Esophagus muscularis mucosa (tissue), 4 donors: ENCODE measurements at places on chromosomes 6 and 20. TPM values are rescaled to one million over a fixed set of nuclear protein-coding genes. Genes with fewer than 3 reads are reported as not detected.

DNA sequence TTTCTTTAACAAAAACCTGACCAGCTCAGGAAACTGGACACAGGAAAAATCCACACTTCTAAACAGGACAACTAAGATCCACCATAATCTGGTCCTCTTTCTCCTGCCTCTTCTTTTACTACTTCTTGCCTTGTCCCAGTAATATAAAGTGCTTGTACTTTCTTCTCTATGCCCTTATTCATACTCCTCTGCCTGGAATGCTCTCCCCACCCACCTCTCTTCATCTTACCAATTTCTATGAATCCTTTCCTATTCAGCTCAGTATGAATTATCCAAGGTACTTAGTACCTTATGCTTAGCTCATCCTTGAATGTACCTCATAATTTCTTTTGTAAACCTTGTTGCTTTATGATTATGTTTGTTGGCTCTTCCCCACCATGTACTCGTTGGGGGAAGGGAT is 159.4 kb downstream of the CDK19 start:
- no peak overlapping the region for H3K4me3 ChIP-seq
- no peak for DNase-seq
- H3K36me3 ChIP-seq = no peaks in the 10 kb centered on the region
- no peak overlapping the region for H3K27ac ChIP-seq

- no peak for DNase-seq
- H3K4me1 ChIP-seq = peaks cover 16% of the 10 kb centered on the region
- H3K4me3 ChIP-seq = no peak overlapping the region
Observed at GRCh38 chr6:40803897-40804702, 216.9 kb upstream of the LRFN2 start.

GRCh38 chr6:89482126-89482525 is 49.2 kb downstream of the ANKRD6 start:
- no peak overlapping the region for H3K4me3 ChIP-seq
- no peak overlapping the region for H3K27ac ChIP-seq
- H3K4me1 ChIP-seq = peaks cover 16% of the 10 kb centered on the region
- H3K36me3 ChIP-seq = no peaks in the 10 kb centered on the region
- no peak for DNase-seq

- no peak for DNase-seq
- H3K27me3 ChIP-seq = peaks cover 15% of the 10 kb centered on the region
- peaks cover 70% of the 10 kb centered on the region for H3K36me3 ChIP-seq
- no peak overlapping the region for H3K27ac ChIP-seq
Observed at GRCh38 chr6:44301782-44302564, 11.2 kb downstream of the AARS2 start.

DNA sequence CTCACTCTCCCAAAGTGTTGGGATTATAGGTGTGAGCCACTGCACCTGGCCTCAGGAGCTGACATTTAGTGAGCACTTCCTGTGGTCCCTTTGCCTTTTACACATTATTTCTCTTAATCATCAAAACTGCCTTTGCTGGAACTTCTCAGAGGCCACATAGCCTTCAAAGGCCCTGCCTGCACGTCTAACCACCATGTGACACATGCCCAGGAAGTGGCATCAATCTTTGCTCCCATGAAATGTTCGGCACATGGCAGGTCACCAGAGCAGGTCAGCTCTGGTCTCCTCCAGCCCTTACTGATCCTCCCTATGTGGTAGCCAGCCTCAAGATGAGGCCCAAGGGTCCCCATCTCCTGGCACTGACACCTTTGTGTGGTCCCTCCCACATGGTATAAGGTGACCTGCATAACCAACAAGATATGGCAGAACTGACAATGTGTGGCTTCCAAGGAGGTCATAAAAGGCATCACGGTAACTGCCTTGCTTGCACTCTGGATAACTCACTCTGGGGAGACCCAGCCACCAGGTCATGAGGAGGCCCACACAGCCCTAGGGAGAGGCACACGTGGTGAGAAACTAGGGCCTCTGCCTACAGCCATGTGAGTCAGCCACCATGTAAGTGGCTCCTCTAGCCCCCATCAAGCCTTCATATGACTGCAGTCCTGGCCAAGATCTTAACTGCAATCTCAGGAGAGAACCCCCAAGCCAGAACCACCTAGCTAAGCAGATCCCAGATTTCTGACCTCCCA is 28.8 kb upstream of the HMGA1 start:
- H3K27me3 ChIP-seq = no peaks in the 10 kb centered on the region
- no peaks in the 10 kb centered on the region for H3K36me3 ChIP-seq
- no peaks in the 10 kb centered on the region for H3K4me1 ChIP-seq
- no peak overlapping the region for H3K27ac ChIP-seq
- DNase-seq = no peak
- H3K4me3 ChIP-seq = no peak overlapping the region

- DNase-seq = no peak
- no peaks in the 10 kb centered on the region for H3K36me3 ChIP-seq
- H3K27ac ChIP-seq = no peak overlapping the region
- H3K4me3 ChIP-seq = no peak overlapping the region
Observed at GRCh38 chr20:47139934-47140535, 216.5 kb downstream of the ZMYND8 start.

DNA sequence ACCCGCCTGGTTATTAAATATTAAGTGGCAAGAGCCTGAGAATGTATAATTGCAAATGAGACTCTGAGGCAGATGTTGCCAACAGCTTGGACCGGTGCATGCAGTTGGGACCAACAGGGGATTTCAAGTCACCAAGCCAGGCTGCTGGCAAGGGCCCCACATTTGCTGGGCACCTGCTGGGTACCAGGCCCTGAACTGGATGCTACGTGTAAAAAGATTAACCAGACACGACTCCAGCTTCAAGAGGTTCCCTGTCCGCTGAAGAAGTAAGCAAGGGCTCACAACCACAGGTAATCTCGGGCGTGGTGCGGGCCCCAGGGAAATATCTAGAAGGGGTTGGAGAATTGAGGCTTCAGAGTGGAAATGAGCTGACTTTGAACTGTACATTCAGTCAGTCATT is 13.2 kb upstream of the SIRPA start:
- no peak for DNase-seq
- H3K27me3 ChIP-seq = no peaks in the 10 kb centered on the region
- no peak overlapping the region for H3K27ac ChIP-seq
- H3K4me1 ChIP-seq = peaks cover 9% of the 10 kb centered on the region
- no peak overlapping the region for H3K4me3 ChIP-seq

- no peaks in the 10 kb centered on the region for H3K27me3 ChIP-seq
- H3K4me3 ChIP-seq = no peak overlapping the region
- H3K4me1 ChIP-seq = no peaks in the 10 kb centered on the region
- H3K36me3 ChIP-seq = no peaks in the 10 kb centered on the region
Observed at GRCh38 chr6:32327103-32327502, 44.6 kb downstream of the TSBP1 start.

- no peak overlapping the region for H3K4me3 ChIP-seq
- H3K4me1 ChIP-seq = peaks cover 5% of the 10 kb centered on the region
- no peaks in the 10 kb centered on the region for H3K27me3 ChIP-seq
- H3K36me3 ChIP-seq = no peaks in the 10 kb centered on the region
- DNase-seq = peak; percentile 85
Observed at GRCh38 chr20:23925789-23926525, 46.4 kb upstream of the CST5 start.

DNA sequence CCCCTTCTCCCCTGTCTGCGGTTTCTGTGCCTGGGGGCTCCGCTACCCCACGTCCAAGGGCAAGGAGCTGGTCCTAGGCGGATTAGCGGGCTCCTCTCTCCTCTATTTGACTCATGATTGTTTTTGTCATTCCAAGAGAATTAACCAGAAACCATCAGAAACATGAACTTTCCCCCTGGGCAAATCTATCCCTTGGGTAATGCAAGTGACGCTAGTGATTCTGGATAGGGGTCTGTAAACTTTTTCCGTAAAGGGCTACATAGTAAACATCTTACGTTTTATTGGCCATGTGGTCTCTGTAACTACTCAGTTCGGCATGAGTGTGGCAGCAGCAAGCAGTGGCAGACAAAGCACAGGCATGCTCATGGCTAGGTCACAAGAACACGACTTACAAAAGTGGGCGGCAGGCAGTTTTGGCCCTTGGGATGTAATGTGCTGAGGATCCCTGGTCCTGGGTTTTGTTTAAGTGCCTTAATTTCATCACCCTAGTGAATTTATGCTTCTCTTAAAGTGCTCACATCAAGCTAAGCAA is 654 bp downstream of the CST11 start:
- H3K27ac ChIP-seq = no peak overlapping the region
- peaks cover 3% of the 10 kb centered on the region for H3K27me3 ChIP-seq
- H3K4me3 ChIP-seq = no peak overlapping the region
- no peak for DNase-seq

GRCh38 chr20:36175016-36175415 is 20.5 kb downstream of the EPB41L1 start:
- no peaks in the 10 kb centered on the region for H3K27me3 ChIP-seq
- no peak overlapping the region for H3K27ac ChIP-seq
- H3K4me3 ChIP-seq = no peak overlapping the region
- H3K4me1 ChIP-seq = no peaks in the 10 kb centered on the region

DNA sequence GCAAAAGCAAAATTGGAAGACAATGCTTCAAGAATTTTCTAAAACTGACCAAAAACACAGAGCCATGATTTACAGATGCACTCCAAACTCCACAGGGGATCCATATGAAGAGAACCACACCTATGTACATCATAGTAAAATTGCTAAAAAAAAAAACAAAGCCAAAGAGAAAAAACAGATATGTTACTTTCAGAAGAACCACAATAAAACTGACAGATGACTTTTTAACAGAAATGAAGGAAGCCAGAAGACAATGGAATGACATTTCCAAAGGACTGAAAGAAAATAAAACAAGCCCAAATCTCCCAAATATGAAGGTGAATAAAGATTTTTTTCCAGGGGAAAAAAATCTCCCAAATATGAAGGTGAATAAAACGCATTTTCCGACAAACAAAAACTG is 17.5 kb downstream of the TRERF1 start:
- DNase-seq = no peak
- H3K27ac ChIP-seq = no peak overlapping the region
- H3K4me1 ChIP-seq = peaks cover 16% of the 10 kb centered on the region
- no peak overlapping the region for H3K4me3 ChIP-seq
- H3K27me3 ChIP-seq = no peaks in the 10 kb centered on the region

- H3K27ac ChIP-seq = no peak overlapping the region
- no peaks in the 10 kb centered on the region for H3K27me3 ChIP-seq
- no peak for DNase-seq
- no peaks in the 10 kb centered on the region for H3K36me3 ChIP-seq
Observed at GRCh38 chr6:110378552-110378951, 20.4 kb upstream of the METTL24 start.

DNA sequence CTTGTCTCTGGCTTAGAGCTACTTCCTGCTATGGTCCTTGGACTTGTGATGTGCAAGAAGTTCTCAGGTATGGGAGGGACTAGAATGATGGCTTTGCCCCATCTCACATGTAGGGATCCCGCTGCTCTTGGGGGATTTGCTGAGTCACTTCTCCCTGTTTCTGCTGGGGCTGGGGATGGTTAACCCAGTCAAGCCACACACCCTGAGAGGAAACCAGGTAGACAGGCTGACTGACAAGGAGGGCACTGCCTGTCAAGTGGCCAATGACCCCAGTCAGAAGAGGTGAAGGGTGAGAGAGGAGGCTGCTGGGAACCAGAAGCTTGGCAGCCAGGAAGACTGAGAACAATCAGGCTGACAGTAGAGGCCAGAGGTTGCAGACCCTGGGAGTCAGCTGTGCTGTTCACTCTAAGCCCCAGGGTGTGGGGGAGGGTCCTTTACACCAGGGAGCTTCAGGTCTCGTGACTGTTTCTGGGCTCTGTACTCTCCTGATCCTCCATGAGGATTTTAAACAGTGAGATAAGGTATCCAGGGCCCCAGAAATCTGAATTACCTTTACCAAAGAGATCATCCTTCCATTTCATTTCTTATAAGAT is 34.6 kb downstream of the HLA-F start:
- H3K27me3 ChIP-seq = no peaks in the 10 kb centered on the region
- peaks cover 7% of the 10 kb centered on the region for H3K4me1 ChIP-seq
- no peak overlapping the region for H3K27ac ChIP-seq
- H3K4me3 ChIP-seq = no peak overlapping the region

DNA sequence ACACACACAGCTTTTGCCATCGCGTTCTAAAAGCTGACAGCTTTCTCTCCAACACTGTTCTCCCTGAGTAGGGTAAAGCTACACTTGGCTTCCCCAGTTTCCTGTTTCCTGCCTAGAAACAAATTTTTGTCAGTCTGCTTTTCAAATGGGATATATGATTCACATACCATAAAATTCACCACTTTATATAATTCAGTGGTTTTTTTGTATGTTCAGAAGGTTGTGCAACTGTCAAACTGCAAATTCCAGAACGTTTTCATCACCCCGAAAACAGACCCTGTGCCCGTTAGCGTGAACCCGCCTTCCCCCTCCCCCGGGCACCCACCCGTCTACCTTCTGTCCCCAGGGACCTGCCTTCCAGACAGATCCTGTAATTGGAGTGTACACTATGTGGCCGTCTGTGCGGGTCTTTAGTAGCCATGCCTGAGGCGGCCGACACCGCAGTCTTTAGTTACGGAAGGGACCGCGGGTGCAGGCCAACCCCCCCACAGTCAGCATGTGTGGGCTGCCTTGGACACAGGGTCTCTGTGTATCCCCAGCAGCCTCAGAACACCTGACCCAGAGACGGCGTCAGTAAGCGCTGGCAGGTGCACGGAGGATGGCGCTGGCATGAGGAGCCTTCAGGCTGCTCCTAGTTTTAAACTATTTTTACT is 16.6 kb downstream of the HRH3 start:
- no peak overlapping the region for H3K4me3 ChIP-seq
- no peaks in the 10 kb centered on the region for H3K4me1 ChIP-seq
- peaks cover 54% of the 10 kb centered on the region for H3K36me3 ChIP-seq
- H3K27me3 ChIP-seq = no peaks in the 10 kb centered on the region
- no peak overlapping the region for H3K27ac ChIP-seq

- no peaks in the 10 kb centered on the region for H3K27me3 ChIP-seq
- H3K36me3 ChIP-seq = no peaks in the 10 kb centered on the region
- H3K4me3 ChIP-seq = no peak overlapping the region
- no peak for DNase-seq
- no peak overlapping the region for H3K27ac ChIP-seq
Observed at GRCh38 chr6:160259598-160259997, 977 bp upstream of the SLC22A2 start.

- H3K27ac ChIP-seq = no peak overlapping the region
- H3K4me1 ChIP-seq = no peaks in the 10 kb centered on the region
- no peaks in the 10 kb centered on the region for H3K36me3 ChIP-seq
- no peak for DNase-seq
- H3K27me3 ChIP-seq = no peaks in the 10 kb centered on the region
Observed at GRCh38 chr6:63447134-63447533, 125.1 kb upstream of the LOC128125822 start.

DNA sequence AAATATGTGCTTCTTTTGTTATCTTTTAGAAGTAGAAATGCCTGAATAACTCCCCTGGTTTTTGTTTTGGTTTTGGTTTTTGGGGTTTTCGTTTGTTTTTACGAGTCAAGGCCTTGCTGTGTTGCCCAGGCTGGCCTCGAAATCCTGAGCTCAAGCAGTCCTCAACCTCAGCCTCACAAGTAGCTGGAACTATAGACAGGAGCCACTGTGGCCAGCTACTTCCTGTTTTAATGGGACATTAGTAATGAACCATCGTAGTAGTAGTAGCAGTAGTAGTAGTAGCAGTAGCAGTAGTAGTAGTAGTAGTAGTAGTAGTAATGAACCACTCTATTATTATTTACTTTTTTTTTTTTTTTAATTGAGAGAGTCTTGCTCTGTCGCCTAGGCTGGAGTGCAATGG is 66.0 kb downstream of the UBR2 start:
- peaks cover 28% of the 10 kb centered on the region for H3K36me3 ChIP-seq
- H3K27me3 ChIP-seq = no peaks in the 10 kb centered on the region
- no peak for DNase-seq
- no peak overlapping the region for H3K27ac ChIP-seq
- no peak overlapping the region for H3K4me3 ChIP-seq

LPA gene
- total RNA-seq = not detected

FAXC gene
- 41.7 TPM for total RNA-seq

KHDC1L gene
- total RNA-seq = not detected

BCLAF1 gene
- total RNA-seq = 69.7 TPM

ZBTB22 gene
- total RNA-seq = 12.9 TPM

PRRC2A gene
- 104 TPM for total RNA-seq

MCHR2 gene
- not detected for total RNA-seq
